ENCODE measurements at places on chromosomes 3 and 15. TPM values are rescaled to one million over a fixed set of nuclear protein-coding genes. Genes with fewer than 3 reads are reported as not detected.

The FYCO1 gene
- 8.7 TPM for total RNA-seq

The FETUB gene
- not detected for total RNA-seq

The ARHGEF3 gene
- total RNA-seq: 19.8 TPM

The ZNF620 gene
- 1.3 TPM for total RNA-seq

The TRAT1 gene
- 0.21 TPM for total RNA-seq

The SLC6A6 gene
- total RNA-seq: 61.0 TPM

The REC114 gene
- not detected for total RNA-seq

The PP2D1 gene
- total RNA-seq: not detected

The CCDC80 gene
- total RNA-seq: 0.64 TPM

The SKIL gene
- 94.2 TPM for total RNA-seq

The NRROS gene
- total RNA-seq: 8.8 TPM

The RHCG gene
- 3.0 TPM for total RNA-seq

The SEMA3B gene
- total RNA-seq: 1.4 TPM

The CLDN11 gene
- total RNA-seq: 1.9 TPM

The UROC1 gene
- total RNA-seq: not detected

The GPR62 gene
- total RNA-seq: not detected

The FANCD2OS gene
- not detected for total RNA-seq

The IQCF5 gene
- total RNA-seq: not detected

The SKOR1 gene
- 0.21 TPM for total RNA-seq

The FAM81A gene
- total RNA-seq: 7.3 TPM

The SCG3 gene
- total RNA-seq: 0.62 TPM

The STARD9 gene
- total RNA-seq: 13.4 TPM

The CNTN3 gene
- not detected for total RNA-seq

The SLC6A20 gene
- 0.28 TPM for total RNA-seq

The AHSG gene
- 0.85 TPM for total RNA-seq

The SMCO1 gene
- total RNA-seq: not detected

The CD200 gene
- total RNA-seq: not detected

The LRRC2 gene
- not detected for total RNA-seq

The CADPS gene
- total RNA-seq: not detected

The PLIN1 gene
- total RNA-seq: 0.44 TPM

The NPAP1 gene
- total RNA-seq: not detected

The LPCAT4 gene
- 58.5 TPM for total RNA-seq

The SLC51B gene
- total RNA-seq: 0.51 TPM

The ZBTB20 gene
- 4.1 TPM for total RNA-seq

Data from Panc1 (cell line).